Neuronal stem cell (in vitro differentiated cells): ENCODE measurements at places on chromosomes 2 and 18.

GRCh38 chr2:196293751-196294515, 122.6 kb upstream of the STK17B start:
- no peak for DNase-seq
- H3K27ac ChIP-seq = no peak overlapping the region
- no peaks in the 10 kb centered on the region for H3K27me3 ChIP-seq
- H3K4me1 ChIP-seq = no peaks in the 10 kb centered on the region
- no peak overlapping the region for H3K4me3 ChIP-seq

- no peak for DNase-seq
- no peaks in the 10 kb centered on the region for H3K36me3 ChIP-seq
- H3K27ac ChIP-seq = no peak overlapping the region
- no peak overlapping the region for H3K4me3 ChIP-seq
- H3K27me3 ChIP-seq = no peaks in the 10 kb centered on the region
Observed at GRCh38 chr18:13375302-13376255, 157.0 kb downstream of the LDLRAD4 start.

- H3K27me3 ChIP-seq = no peaks in the 10 kb centered on the region
- H3K27ac ChIP-seq = no peak overlapping the region
- no peak overlapping the region for H3K4me3 ChIP-seq
- H3K4me1 ChIP-seq = no peaks in the 10 kb centered on the region
Observed at GRCh38 chr2:190979906-190980629, 33.9 kb downstream of the STAT1 start.

- H3K36me3 ChIP-seq = no peaks in the 10 kb centered on the region
- H3K4me3 ChIP-seq = no peak overlapping the region
- DNase-seq = no peak
- H3K27ac ChIP-seq = no peak overlapping the region
- peaks cover 7% of the 10 kb centered on the region for H3K4me1 ChIP-seq
Observed at GRCh38 chr2:16622399-16622968, 43.1 kb downstream of the CYRIA start.

- DNase-seq = no peak
- no peaks in the 10 kb centered on the region for H3K27me3 ChIP-seq
- no peak overlapping the region for H3K4me3 ChIP-seq
- H3K4me1 ChIP-seq = no peaks in the 10 kb centered on the region
- no peaks in the 10 kb centered on the region for H3K36me3 ChIP-seq
Observed at GRCh38 chr2:226891780-226892590, 56.1 kb downstream of the RHBDD1 start.

GRCh38 chr2:113172721-113173541, 840 bp upstream of the PSD4 start:
- H3K27me3 ChIP-seq = no peaks in the 10 kb centered on the region
- no peak for DNase-seq
- H3K4me1 ChIP-seq = peaks cover 15% of the 10 kb centered on the region
- peak overlapping the region; percentile 35 for H3K4me3 ChIP-seq
- no peaks in the 10 kb centered on the region for H3K36me3 ChIP-seq

GRCh38 chr18:73461038-73461779, 593.4 kb upstream of the NETO1 start:
- H3K27me3 ChIP-seq = no peaks in the 10 kb centered on the region
- H3K4me3 ChIP-seq = no peak overlapping the region
- no peaks in the 10 kb centered on the region for H3K4me1 ChIP-seq
- no peaks in the 10 kb centered on the region for H3K36me3 ChIP-seq

GRCh38 chr2:88416016-88416663, 36.4 kb downstream of the FOXI3 start:
- H3K27ac ChIP-seq = no peak overlapping the region
- peaks cover 8% of the 10 kb centered on the region for H3K27me3 ChIP-seq
- no peak overlapping the region for H3K4me3 ChIP-seq
- H3K36me3 ChIP-seq = no peaks in the 10 kb centered on the region

DNA sequence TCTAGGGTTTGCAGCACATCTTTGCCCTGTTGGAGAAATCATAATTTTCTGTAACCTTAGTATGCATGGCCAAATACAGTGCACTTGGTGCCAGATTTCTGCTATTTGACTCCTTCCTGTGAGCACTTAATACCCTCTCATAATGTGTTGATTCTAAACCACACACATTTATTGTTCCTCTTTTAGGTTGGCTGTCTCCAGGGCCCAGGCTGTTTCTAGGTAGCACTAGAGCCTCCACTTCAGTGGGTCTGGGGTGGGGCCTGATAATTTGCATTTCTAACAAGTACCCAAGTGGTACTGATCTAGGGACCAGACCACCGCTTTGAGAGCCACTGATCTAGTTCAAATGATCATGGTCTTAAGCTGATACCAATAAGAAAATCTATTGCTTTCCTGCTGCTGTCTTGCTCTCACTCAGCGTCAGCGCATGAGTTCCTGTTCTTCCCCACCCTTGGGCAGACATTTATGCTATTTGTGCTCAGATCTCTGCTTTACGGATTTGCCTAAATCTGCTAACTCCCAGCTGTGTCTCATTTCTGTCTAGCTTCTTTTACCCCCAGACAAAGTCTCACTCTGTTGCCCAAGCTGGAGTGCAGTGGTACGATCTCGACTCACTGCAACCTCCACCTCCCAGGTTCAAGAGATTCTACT, 7.4 kb downstream of the PTRHD1 start:
- peaks cover 1% of the 10 kb centered on the region for H3K4me1 ChIP-seq
- no peak overlapping the region for H3K27ac ChIP-seq
- no peaks in the 10 kb centered on the region for H3K27me3 ChIP-seq
- H3K4me3 ChIP-seq = no peak overlapping the region

DNA sequence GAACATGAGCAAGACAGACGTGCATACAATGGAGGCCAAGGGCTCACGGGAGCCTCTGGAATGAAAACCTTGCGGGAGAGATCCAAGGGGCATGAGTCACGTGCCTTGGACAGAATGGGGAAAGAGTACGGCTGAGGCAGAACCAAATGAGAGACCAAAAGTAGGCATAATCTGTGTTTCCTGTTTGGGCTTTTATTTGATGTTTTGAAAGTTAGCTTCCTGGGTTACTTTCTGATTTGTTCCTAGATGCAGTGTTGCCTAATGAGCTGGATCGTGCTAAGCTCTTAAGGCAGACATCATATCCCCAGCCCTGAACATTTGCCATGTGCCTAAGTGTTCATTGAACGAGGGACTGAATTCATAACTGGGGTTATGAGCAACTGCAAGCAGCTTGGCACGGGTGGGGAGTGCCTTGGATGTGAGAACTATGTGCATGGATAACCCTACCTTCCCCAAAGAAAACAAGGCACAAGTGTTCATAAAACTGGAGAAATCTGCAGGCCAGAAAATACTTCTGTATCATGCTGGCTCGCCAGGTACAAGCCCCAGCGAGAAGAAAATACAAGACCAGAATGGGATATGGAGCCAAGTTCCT, 60.3 kb upstream of the RPL31 start:
- H3K27ac ChIP-seq = no peak overlapping the region
- no peaks in the 10 kb centered on the region for H3K4me1 ChIP-seq
- no peaks in the 10 kb centered on the region for H3K36me3 ChIP-seq
- no peak overlapping the region for H3K4me3 ChIP-seq

DNA sequence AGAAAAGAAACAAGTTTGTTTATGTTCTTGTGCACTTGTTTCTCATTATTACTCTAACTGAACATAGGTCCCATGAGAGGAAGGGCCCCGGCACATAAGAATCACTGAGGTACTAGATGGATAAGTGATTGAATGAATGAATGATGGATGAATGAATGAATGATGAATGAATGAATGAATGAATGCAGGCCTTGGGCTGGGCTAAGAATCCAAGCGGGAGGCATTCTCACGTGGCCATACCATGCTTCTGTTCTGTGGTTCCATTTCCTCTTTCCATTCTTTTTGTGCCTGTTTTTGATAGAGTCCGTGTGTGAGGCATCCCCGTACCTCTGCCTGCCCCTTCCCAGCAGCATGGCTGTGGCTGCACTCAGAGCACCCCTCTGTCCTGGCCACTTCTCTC, 94.8 kb downstream of the SH3BP4 start:
- peaks cover 92% of the 10 kb centered on the region for H3K36me3 ChIP-seq
- H3K27me3 ChIP-seq = no peaks in the 10 kb centered on the region
- no peak overlapping the region for H3K4me3 ChIP-seq
- no peak overlapping the region for H3K27ac ChIP-seq
- no peak for DNase-seq

DNA sequence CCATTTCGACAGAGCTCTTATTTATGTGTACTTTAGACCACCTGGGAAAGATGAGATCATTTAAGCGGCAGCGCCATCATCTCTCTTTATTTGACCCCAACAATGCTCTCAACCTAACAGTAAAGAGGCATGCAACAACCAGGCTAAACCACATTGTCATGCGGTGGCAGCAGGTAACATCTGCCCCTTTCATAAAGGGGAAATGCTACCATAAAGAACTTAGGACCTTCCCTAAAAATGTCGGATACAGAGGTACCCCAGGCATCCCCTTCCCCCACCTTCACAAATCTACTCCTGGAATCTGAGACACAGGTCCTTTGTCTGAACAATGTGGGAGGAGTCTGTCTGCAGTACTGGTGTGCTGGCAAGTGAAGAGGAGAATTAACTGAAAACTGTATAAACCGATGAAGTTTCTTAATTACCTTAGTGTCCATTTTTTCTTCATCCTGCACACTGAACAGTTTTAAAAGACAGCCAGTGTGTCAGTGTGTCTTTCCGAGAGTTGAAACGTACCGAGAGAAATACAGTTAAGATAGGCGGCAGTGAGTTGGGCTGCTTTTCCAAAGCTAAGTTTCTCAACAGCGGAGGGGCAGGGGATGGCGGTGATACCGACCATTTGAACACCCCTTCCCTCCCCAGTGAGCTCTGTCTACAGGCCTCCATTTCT, 1.9 kb downstream of the MEX3C start:
- H3K4me1 ChIP-seq = peaks cover 3% of the 10 kb centered on the region
- H3K27me3 ChIP-seq = no peaks in the 10 kb centered on the region
- H3K36me3 ChIP-seq = no peaks in the 10 kb centered on the region
- H3K4me3 ChIP-seq = peak overlapping the region; percentile 90
- H3K27ac ChIP-seq = peak overlapping the region; percentile 72
- DNase-seq = peak; percentile 68

- DNase-seq = no peak
- no peak overlapping the region for H3K4me3 ChIP-seq
- H3K27ac ChIP-seq = no peak overlapping the region
- no peaks in the 10 kb centered on the region for H3K36me3 ChIP-seq
Observed at GRCh38 chr2:17792515-17792914, 23.7 kb upstream of the MSGN1 start.

GRCh38 chr2:170086751-170087412, 91.1 kb upstream of the MYO3B start:
- no peaks in the 10 kb centered on the region for H3K27me3 ChIP-seq
- no peak overlapping the region for H3K4me3 ChIP-seq
- H3K4me1 ChIP-seq = no peaks in the 10 kb centered on the region
- no peak for DNase-seq
- no peaks in the 10 kb centered on the region for H3K36me3 ChIP-seq
- no peak overlapping the region for H3K27ac ChIP-seq

- H3K4me3 ChIP-seq = peak overlapping the region; percentile 80
- H3K36me3 ChIP-seq = peaks cover 40% of the 10 kb centered on the region
- H3K27ac ChIP-seq = peak overlapping the region; percentile 89
- no peaks in the 10 kb centered on the region for H3K27me3 ChIP-seq
- peaks cover 18% of the 10 kb centered on the region for H3K4me1 ChIP-seq
- peak; percentile 92 for DNase-seq
Observed at GRCh38 chr2:218406209-218406948, 6.7 kb downstream of the CTDSP1 start.

GRCh38 chr2:171389325-171389724, 44.5 kb downstream of the METTL8 start:
- peaks cover 6% of the 10 kb centered on the region for H3K4me1 ChIP-seq
- no peaks in the 10 kb centered on the region for H3K36me3 ChIP-seq
- no peaks in the 10 kb centered on the region for H3K27me3 ChIP-seq
- H3K27ac ChIP-seq = no peak overlapping the region
- H3K4me3 ChIP-seq = no peak overlapping the region

- no peak overlapping the region for H3K27ac ChIP-seq
- H3K27me3 ChIP-seq = no peaks in the 10 kb centered on the region
- no peak for DNase-seq
- no peaks in the 10 kb centered on the region for H3K36me3 ChIP-seq
- peaks cover 5% of the 10 kb centered on the region for H3K4me1 ChIP-seq
Observed at GRCh38 chr2:235986361-235986760, 181.8 kb downstream of the GBX2 start.

DNA sequence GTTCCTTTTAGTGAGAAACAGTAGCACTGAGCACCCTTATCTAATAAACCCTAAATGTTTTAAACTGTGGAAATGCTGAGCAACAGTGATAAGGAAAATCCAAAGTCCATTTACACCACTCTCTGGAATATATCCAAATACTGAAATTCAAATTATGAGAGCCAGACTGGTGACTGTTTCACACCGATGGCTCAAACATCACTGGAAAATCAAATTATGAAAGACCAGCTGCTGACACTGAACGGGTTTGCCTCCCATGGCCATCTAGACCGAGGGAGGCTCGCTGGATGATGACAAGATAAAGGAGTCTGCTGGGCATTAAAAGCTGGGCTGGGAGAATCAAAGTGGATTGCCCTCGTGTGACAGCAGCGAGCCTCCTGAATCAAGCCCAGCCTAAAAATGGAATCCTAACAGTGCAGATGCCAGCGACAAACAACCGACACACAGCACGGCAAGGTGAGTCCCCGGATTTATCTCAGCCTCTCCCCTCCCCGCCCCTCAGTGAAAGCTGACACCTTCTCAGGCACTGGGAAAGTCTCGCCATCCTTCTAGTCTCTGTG, 30.3 kb downstream of the SERPINE2 start:
- H3K36me3 ChIP-seq = no peaks in the 10 kb centered on the region
- H3K27ac ChIP-seq = no peak overlapping the region
- no peak overlapping the region for H3K4me3 ChIP-seq

DNA sequence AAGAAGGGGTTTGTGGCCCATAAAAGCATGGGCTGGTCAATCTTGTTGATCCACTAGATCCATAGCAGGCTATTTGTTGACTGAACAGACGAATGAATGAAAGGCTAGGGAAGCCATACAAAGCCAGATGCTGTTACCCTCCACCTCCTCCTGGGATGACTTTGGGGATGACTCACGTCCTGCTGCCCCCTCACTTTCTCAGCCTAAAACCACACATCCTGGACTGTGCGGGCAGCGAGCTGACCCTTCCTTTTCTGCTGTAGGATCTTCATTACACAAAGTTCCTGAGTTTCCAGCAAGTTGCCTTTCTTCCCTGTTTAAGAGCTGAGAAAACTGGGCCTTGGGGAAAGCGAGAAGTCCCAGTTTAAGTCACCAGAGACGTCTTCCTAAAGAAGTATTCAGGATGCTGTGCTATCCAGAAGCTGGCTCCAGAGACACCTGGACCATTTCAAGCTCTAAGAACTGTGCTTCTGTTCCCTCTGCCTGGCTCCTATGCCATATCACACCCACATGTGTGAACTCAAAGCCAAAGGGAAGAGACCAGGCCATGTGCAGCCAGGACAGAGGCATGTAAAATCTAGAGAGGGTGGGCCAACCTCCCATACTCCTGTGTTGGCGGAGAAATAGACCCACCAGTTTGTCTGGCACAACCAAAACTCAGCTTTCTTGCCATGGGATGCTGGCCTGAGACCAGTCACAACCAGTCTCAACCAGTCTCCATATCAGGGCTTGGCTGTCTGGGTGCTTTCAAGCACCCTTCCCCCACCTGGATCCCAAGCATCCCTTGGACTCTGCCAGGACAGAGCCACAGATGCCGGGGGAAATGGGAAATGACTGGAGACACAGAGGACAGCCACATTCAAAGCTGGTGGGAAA, 4.7 kb upstream of the SLC20A1 start:
- no peak overlapping the region for H3K4me3 ChIP-seq
